ENCODE measurements at places on chromosomes 4 and X.

DNA sequence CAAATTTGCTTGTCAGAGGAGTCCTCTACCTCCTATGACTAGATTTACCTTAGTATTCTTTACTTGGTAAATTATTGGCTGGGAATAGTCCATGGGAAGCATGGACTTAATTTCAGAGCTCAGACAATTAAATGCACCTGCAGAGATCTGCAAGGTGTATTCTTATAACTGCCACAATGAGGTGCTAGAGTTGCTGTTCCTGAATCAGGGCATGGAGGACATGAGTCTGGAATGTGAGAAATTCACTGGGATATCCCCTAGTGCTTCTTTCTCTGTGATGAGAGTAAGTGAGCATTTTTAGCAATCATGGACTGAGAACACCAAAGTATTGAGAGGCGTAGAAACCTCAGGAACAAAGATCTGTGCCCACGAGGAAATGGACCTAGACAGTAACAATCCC lies 32.9 kb upstream of the GRID2 start:
- no peak for ATAC-seq

- ATAC-seq: no peak
Observed at GRCh38 chrX:2351999-2352995, 148.5 kb downstream of the DHRSX start.

DNA sequence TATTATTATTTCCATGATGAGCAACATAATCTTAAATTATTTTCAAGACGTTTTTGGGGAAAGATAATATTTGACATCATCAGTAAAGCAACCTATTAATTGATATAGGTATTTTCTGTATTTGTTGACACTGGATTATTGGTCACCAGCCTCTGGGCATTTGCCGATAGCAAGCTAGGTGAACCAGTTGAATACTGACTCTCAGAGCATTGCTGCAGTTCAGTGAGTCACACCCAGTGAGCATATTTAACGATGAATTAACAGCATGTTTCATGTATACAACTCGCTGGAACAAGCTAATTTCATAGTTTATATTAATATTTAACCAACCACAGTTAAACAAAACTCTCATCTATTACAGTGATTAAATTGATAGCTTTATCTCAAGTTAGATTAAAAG lies 1006.0 kb upstream of the DIAPH2 start:
- no peak for ATAC-seq

- ATAC-seq: no peak
Observed at GRCh38 chrX:20347481-20347880, 80.8 kb upstream of the RPS6KA3 start.

DNA sequence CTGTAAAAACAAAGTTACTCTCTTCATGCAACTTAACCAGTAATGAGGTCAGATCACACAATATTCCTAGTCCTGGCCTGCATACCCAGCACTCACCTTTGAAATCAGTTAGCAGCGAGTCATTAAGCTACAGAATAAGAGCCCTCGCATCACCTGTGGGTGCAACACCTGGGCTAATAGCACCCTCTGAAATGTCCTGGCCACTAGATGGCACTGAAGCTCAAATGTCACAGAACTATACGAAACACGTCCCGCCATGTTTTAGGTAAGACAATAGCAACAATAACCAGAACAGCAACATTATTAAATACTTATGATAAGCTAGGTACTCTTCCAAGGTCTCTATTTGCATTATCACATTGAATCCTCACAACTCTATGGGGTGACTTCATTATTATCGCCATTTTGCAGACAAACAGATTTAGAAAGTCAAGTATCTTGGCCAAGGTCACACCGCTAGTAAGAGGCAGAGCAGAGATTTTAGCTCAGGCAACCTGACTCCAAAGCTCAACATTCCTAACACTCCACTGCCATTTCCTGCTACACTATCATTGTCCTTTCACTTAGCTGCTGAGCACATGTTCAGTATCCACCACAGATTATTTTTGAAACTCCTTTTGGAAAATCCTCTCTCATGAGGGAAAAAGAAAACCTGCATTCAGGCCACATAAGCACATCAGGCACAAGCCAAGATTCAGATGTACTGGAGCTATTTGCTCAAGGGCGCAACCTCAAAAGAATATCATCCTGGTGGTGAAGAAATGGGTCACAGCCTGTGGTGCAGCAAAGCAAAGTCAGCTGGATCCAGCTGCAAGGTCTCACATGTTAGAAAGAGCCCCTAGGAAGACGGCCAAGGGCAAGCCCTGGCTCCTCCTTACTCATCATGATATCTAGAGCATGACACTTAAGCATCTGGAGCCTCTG lies 59.5 kb upstream of the KDR start:
- ATAC-seq: peak; percentile 70
